Ureter (tissue), 1 donor: ENCODE measurements at places on chromosomes 1 and 21. TPM values are rescaled to one million over a fixed set of nuclear protein-coding genes. Genes with fewer than 3 reads are reported as not detected.

The LAMB3 gene
- 58.5 TPM for total RNA-seq

The CHAF1B gene
- 2.4 TPM for total RNA-seq

The RO60 gene
- 62.4 TPM for total RNA-seq

The MIXL1 gene
- 0.52 TPM for total RNA-seq

The NTNG1 gene
- 9.9 TPM for total RNA-seq

The CSF3R gene
- 13.7 TPM for total RNA-seq

The SYTL1 gene
- 93.6 TPM for total RNA-seq

The SPATA46 gene
- not detected for total RNA-seq

The FAAH gene
- total RNA-seq: 62.9 TPM

GRCh38 chr1:11767922-11768704, 6.1 kb downstream of the C1orf167 start:
- DNase-seq: no peak

GRCh38 chr1:21801100-21801499, 11.0 kb upstream of the LDLRAD2 start:
- no peak for DNase-seq

DNA sequence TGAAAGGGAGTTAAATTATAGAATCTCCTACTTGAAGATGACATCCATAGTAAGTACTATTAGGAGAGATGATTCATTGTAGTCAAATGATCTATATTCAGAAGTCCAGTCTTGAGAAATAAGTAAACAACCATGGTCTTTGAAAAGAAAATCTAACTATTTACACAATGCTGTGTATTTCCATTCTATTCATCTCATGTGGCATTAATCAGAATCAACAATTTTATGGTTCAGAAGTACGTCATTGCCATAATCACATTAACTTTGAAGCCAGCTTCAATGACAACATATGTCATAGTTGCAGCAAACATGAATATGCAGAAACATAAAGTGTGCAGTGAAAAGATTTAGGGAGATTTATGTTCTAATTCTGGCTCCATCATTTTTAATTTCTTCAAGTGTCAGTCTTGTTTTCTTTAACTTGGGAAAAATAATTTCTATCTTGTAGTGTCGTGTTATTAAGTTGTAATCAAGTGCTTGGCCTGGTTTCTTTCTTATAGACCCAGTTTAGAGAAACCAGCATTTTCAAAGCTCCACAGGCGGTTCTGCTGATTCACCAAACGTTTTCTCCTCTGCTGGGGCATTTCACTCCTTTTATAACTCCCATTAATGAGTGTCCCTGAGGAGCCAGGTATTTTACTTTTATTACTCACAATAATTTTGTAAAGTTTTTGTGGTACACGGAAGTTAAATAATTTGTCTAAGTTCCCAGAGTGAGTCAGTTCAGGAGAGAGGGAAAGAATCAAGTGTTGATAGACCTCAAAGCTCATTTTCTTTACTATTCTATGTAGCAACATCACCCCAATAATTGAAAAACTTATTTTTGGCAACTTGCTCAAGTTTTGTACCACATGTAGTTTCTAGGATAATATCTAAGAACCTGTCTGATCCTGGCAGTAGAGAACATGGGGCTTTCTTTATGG, 35.9 kb upstream of the PTGS2 start:
- DNase-seq: no peak

DNA sequence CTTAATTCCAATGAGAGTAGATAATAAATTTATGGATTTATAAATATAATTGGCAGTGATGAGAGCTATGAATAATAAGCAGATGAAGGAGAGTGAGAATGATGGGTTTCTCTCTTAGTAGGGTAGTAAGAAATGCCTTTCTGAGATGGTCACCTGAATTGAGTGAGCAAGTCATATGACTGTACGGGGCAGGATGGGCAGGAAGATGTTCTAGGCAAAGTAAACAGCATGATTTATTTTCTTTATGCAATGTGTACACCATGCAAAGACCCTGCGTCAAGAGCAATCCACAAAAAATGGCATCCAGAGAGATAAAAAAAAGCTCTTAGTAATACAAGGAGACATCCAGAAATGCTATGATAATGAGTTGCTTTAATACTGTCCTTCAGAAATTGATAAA, 409.9 kb downstream of the HLX start:
- DNase-seq: no peak

- no peak for DNase-seq
Observed at GRCh38 chr1:154198756-154199562, 7.1 kb upstream of the TPM3 start.

- DNase-seq: no peak
Observed at GRCh38 chr1:9687120-9687873, 35.8 kb downstream of the PIK3CD start.

DNA sequence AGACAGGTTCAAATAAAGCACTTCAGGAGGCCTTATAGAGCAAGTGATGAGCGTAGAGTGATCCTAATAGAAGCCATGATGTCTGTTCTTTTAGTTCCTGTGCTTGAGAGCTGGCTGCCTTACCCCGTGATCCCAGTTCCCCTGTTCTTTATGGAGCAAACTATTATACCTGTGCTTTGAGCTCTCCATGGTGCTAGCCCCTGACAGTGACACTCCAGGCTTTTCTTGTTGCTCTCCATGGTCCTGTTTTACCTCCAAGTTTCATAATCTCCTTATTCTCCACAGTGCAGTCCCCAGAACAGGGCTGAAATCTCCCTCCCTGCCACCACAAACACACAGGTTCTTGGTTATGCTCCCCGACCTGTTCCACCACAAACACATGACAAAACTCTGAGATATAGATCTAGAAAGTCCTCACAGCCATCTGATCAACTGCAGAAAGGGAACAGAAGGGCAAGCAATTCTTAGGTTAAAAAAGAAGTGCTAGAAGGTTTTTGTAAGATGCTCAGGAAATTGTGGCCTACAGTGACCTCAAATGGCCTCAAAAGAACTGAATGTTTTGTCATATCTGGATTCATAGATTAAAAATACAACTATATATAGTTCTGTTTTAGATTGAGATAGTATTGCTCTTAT, 6.0 kb downstream of the CADM3 start:
- no peak for DNase-seq

DNA sequence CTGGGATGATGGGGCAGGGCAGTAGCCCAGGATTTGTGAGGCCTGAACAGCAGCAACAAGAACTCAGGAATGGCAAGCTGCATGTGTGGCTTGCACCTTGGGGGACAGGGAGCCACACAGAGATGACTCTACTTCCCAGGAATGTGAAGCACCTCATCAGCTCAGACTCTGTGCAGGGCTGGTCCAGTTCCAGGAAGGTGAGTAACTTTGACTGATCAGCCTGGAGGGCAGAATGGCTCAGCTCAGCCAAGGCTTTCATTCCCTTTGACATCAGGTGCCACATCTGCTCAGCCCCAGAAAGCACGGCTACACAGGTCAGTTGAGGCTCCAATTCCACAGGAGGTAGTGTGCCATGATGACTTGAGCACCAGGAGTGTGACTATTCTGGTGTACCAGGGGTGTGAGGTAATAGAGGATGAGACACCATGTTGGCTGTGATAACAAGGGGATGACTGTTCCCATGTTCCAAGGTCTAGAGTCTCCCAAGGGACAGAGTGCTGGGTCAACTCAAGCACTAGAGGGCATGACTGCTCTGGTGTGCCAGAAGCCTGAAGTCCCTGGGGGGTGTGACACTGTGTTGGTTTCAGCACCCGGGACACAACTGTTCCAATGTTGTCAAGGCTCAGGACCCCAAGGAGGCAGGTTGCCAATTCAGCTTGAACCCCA, 625.8 kb upstream of the ADGRL2 start:
- no peak for DNase-seq

GRCh38 chr1:11691928-11692711, 610 bp downstream of the DRAXIN start:
- DNase-seq: no peak

DNA sequence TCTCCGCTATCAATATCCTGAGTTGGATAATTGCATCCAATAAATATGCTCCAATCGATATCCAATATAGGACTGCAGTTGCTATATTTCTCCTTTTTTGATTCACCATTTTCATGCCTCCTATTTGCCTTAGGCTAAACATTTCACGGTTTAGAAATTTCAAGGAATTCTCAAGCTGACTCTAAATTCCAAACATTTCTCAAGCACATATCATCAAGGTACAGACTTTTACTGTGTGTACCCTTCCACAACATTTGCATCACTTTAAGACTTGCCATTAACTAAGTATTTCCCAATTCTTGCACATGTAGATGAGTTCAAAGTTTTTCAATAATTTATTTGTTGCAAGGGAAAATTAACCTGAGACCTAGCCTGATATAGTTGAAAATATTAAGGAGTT, 795.2 kb upstream of the TMPRSS15 start:
- DNase-seq: no peak

DNA sequence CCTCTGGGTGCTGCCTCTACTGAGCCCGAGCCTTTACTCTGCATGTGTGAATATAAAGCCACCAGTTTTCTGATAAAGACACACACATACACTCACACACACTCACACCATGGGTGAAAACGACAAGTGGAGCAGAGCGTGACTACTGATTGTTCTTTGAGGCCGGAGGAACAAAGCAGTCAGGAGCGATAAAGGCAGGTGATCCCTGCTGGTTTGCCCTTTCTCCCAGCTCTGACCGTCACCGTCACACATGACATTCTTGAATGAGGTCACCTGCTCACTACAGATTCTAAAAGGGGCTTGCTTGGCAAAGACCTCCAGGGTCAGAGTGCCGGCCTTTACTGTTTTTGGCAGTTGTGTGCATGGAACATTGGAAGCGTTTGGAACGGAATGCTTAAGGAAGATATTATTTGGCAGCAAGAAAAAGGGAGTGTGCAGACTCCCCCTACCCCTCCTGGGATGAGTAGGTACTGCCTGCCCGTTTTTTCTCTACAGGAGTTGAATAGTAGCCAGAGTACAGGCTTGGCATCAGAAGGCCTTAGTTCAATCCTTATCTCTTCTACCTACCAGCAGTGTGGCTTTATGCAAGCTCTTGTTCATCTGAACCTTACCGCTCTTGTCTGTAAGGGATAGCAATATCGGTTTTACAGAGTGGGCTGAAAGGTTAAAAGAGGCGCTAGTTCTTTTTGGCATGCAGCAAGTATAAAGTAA, 79.7 kb downstream of the PBX1 start:
- no peak for DNase-seq

DNA sequence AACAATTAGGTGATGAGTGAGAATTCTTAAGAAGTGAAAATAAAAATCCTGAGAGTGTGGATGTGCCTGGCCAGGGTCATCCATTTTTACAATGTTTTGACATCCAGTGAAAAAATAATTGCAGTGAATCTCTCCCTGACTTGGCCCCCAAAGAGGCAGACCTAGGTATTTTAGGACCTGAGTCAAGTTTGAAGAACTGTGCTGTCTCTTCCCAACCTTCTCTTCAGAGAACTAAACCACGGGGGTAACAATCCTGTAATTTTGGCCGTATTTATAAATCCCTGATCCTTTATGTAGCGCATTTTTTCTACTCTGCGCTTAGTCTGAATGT, 43.3 kb upstream of the PPP2R5A start:
- DNase-seq: no peak

DNA sequence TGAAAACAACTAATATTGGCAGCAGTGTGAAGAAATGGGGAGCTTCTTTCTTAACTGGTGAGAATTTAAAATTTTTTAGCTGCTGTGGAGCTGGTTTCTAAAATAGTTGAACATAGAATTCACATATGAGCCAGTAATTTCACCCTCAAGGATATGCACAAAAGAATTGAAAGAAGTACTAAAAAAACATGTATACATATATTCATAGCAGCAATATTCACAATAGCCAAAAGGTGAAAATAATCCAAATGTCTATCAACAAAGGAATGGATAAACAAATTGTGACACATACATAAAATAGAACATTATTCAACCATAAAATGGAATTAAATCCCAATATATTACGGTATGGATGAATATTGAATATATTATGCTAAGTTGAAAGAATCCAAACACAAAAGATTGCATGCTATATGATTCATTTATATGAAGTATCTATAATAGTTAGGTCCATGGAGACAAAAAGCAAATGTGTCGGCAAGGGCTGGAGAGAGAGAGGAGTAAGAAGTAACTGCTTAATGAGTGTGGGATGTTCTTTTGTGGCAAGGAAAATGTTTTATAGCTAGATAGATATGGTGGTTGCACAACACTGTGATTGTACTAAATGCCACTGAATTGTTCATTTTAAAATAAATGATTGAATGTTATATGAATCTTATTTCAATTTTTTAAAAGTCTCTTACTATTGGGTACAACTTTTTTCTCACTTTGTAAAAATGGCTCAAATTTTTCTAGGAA, 14.8 kb upstream of the COL11A1 start:
- DNase-seq: no peak

GRCh38 chr1:200624679-200625335, 4.3 kb upstream of the KIF14 start:
- no peak for DNase-seq

- no peak for DNase-seq
Observed at GRCh38 chr21:39555911-39556590, 56.7 kb upstream of the B3GALT5 start.

GRCh38 chr1:111968511-111968910, 21.0 kb downstream of the KCND3 start:
- no peak for DNase-seq

DNA sequence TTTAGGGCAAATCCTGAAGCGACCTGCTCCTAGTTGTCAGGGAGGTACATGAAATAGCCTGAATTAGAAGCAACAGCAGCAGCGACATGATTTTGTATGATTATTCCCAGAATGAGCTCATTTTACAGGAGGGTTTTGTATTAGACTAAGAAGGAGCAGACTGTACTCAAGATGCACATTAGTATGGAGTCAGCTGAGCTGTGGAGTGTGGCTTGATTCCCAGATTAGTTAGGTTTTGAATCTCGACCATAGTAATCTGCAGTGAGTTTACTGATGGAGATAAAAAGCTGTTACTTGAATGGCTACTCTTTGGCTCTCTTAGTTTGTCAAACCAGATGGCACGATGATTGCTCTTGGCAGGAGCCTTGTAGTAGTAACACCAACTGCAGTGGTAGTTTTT, 143.1 kb downstream of the PHTF1 start:
- no peak for DNase-seq

DNA sequence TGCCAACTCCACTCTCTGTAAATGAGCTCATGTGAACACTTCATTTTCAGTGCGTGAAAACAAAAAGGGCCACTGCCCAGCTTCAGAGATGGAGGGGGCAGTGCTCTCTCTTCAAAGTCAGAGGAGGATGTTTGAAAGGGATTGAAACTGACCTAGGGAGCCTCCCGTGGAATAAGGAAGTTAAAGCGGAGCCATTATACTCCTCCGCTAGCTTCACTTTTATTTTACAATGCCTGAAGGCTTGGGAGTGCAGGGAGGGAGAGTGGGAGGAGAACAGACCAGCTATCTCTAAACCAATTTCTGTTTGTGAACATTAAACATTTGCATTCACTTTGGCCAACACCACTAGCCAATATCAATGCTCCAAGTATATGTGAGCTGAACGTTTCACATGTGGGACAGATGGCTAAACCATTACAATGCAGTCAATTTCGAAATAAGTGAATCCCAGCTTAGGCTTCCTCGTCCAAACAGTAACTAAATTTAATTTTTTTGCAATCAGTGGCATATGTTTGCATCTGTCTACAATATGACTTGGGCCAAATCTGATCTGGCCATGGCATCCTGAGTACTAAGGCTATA, 126.9 kb downstream of the ESRRG start:
- no peak for DNase-seq

GRCh38 chr1:98028800-98029199, 108.0 kb upstream of the DPYD start:
- no peak for DNase-seq
